Activated CD8-positive, alpha-beta T cell treated with anti-CD3 and anti-CD28 coated beads, Interleukin-2, amount 10 ng/mL, durations not matched to agents 7 days and 5 days (primary cell): ENCODE measurements at places on chromosomes 12 and 14.

- DNase-seq, result no peak
Observed at GRCh38 chr14:54173802-54174201, 217.2 kb upstream of the BMP4 start.

DNA sequence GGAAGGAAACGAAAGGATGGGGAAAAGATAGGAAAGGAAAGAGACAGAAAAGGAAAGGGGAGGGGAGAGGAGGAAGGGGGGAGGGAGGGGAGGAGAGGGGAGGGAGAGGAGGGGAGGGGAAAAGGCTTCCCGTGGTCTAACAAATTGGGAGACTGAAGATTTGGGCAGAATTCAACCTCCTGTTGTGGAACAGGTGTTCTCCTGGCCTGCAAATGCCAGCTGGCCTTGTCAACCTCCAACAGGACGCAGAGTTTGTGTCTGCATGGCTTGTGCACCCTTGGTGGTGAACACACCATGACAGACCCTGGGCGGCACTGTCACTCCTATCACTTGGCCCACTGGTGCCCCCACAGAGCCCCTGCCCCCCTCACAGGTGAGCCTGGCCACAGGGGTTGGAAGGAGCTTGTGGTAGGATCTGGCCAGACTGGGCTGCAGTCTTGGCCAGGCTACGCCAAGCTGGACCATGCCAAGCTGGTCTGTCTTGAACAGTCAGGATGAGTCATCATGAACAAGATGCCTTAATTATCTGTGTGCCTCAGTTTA is 321.6 kb downstream of the BCL11B start:
- DNase-seq, result no peak

DNA sequence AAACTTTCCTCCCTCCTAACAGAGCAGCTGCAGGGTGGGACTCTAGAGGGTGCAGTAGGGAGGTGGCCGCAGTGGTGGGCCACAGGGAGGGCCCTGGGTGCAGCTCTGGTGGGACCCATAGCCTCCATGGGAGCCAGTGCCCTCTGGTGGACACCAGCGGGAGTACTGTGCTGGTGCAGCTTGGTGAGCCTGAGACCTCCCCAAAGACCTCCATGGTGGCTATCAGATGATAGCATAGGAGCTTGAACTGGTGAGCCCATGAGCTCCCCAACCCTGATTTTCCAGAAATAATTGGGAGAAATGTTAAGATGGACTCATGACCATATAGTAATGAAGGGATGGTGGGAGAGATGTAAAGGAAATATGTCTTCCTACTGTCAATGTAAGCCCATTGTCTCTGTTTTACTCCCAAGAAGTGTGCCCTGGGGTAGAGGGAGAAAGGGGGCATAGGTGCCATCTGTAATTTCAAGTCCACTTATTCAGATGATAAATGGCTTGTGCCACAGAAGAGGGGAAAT is 98.7 kb downstream of the GAS2L3 start:
- peak; percentile 42 for DNase-seq

DNA sequence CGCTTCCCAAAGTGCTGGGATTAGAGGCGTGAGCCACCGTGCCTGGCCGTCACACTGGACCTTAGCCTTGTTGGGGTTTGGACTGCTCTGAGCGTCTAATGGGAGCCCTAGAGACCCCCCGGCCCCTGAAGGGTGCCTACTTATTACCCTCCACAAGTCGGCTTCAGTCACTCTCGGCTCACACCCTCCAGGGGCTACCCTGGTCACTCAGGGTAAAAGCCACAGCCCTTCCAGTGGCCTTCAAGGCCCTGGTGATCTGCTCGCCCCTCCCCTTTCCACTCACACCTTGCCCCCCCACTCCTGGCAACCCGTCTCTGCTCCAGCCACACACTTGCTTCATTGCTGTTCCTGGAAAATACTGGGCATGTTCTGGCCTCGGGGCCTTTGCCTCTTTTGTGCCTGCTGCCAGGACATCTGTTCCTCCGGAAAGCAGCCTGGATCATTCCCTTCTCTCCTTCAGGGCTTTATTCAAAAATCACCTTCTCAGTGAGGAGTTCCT is 3.6 kb upstream of the MORN3 start:
- no peak for DNase-seq

DNA sequence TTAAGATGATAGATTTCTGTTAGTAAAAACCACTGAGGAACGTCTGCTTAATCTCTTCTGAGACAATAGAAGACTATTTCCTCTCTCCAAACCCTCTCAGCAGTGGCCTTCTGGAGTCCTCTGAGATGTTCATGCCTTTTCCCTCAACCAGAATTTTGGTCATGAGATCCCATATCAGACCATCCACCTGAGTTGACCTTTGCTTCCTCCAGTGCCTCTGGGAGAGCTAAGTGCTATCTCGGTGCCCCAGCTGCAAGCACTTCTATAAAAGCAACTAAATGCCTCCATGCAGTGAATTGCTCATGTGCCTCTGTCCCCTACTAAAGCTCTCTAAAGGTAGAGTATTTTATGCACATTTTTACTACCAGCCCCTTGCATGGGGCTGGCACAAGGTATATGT is 172.8 kb upstream of the BCL2L14 start:
- DNase-seq, result no peak

DNA sequence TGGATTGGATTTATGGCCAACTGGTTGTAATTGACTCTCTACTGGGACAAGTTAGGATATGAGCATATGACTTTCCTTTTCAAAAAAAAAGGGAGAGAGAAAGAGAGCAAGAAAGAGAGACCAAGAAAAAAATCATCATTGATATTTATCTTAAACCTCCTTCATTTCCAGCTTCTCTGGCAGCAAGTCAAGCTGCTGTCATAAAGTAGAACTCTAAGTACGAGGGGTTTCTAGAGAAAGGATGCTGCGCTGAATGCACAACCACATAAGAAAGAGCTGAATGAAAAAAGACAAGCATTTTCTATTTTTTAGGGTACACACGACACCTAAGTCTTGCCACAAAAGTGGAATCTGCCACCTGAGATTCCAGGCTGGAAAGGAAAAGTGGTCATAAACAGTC is 182.6 kb downstream of the SLC25A21 start:
- no peak for DNase-seq

GRCh38 chr14:104315169-104315568 is 176.8 kb downstream of the KIF26A start:
- DNase-seq, result no peak

- no peak for DNase-seq
Observed at GRCh38 chr12:74900232-74900631, 309.4 kb downstream of the KCNC2 start.

DNA sequence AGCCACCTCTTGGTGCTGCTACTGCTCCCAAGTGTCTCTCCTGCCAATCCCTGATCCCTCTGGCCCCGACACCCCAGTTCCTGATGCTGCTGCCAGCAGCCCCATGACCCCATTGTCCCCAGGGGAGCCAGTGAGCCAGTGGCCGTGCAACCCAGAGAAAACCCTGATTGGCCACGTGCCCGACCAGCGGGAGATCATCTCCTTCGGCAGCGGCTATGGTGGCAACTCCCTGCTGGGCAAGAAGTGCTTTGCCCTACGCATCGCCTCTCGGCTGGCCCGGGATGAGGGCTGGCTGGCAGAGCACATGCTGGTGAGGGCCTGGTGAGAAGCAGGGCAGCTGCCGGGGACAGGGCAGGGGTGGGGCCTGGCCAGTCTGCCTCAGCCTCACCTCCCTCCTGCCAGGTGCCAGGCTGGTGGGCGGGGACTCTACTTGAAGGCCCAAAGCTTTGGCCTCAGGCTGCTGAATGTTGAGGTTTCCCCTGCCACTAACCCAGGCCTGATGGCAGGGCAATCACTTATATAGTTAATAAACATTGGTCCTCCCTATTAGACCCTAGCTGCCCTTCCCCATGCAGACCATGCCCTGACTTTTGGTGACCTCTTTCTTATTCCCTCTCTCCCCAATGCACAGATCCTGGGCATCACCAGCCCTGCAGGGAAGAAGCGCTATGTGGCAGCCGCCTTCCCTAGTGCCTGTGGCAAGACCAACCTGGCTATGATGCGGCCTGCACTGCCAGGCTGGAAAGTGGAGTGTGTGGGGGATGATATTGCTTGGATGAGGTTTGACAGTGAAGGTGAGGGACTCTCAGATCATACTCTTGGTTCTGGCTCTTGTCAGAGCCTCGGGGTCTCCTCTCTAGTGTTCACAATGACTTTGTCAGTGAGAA is 5.1 kb downstream of the PCK2 start:
- no peak for DNase-seq

GRCh38 chr12:107288414-107289127 is 195.2 kb upstream of the CRY1 start:
- DNase-seq, result no peak

DNA sequence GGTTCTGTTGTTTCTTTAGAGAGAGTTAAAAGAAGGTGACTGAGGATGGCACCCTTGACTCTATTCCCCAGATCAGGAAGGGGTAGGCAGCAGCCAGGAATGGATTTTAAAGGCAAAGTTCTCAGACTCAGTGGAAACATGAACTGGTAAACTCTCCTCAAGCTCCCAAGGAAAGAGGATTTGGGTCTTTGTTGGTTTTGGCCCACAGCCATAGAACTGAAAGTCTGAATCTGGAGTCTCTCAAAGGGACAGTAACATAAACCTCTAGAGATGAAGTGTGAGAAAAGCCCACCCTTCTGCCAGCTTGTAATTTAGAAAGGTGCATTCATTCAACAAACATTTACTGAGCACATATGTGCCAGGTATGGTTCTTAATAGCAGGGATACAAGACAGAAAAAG is 28.6 kb upstream of the BLTP3B start:
- no peak for DNase-seq

DNA sequence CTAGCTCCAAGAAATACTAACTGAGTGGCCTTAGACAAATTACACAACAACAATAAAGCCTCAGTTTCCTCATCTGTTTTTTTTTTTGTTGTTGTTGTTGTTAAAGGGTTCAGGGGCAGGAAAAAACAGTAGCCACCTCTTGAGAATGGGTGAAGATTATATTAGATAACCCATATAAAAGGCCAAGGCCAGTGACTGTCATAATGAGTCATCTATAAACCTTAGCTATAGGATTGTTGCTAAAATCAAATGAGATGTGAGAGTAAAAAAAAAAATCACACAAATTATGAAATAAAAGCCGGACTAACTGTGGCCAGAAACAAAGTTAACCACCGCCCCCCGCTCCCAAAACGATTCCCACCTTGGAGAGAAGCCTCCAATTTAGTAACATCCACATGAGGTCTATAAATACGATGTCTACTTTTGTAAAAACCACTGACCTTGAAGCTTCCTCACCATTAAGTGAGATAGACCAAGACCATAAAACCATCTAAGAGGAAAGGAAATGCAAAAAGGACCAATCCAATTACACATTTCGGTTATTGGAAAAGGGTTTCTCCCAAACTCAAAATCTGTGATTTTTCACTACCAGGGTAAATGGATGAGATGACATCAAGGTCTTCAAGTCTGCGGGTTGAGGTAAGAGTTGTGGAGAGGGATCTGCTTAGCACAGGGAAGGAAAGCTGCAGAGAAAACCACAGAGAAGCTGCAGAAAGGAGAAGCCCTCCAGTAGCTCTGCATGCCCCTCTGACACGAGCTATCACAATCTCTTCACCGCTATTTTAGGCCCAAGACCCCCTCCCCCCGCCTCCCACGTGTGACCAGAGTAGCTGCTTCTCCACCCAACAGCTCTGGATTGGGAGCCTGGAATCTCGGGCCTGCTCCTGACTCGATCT is 1.0 kb downstream of the NAA25 start:
- peak; percentile 44 for DNase-seq

DNA sequence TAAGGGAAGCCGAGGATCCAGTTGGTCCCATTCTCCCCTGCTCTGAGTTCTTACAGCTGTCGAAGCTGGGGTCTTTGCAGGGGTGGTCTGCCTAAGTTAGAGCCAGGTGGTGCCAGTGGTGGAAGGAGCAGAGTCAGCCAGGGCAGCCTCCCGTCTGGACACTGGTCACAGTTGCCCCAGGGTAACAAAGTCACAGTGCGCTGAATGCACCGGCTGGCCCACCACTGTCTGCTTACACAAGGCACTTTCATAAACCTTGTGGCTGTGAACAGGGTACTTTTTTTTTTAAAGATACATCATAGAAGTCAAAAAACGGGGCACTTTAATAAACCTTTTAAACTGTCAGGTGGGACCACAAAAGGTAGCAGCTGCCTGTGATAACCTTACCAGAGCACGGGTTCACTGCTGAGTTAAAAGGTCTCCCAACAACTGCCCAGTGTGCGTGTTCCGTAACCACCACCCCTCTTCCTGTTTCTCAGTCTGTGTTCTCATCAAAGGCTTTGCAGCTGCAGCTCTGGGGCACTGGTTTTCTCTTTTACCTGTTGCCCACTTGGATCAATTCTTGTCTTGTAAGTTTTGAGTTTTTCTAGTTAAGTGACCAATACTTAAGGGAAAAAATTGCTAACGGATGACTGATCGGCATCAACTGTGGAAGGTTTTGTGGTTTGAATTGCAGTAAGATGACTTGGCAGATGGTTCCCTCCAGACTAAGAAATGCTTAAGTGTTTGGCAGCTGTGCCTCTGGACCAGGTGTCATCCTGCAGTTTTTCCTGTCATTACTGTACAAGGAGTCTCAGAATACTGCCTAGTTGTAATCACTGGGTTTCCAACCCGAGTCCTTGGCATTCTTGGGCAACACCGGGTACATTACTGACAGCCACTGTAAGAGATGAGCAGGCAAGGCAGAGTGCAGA is 55.9 kb downstream of the DYNC1H1 start:
- DNase-seq, result peak; percentile 83

DNA sequence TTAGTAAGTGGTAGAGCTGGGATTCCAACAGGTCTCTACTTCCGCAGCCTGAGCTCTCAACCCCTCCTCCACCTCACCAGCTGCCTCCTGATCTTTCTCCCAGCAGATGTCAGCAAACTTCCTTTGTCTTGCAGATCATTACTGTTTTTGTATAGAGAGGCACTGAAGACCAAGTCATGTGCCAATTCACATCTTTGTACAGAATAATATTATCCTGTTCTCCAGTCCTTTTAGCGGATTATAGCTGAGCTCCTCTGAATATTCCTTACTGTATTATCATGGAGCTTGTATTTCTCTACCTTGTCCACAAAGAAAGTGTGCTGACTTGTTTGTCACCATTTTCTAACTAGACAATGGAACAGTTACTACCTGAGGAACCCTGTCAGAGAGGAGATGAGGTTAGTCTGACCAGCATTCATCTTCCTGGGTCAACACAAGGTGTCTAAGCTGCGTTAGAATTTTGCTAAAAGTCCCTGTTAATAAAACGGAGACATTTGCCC is 142.3 kb upstream of the ARHGAP5 start:
- DNase-seq, result no peak

- DNase-seq, result no peak
Observed at GRCh38 chr14:104315625-104316024, 177.2 kb downstream of the KIF26A start.
